GM12878 (cell line): ENCODE measurements at places on chromosomes 2 and 18. TPM values are rescaled to one million over a fixed set of nuclear protein-coding genes. Genes with fewer than 3 reads are reported as not detected.

DNA sequence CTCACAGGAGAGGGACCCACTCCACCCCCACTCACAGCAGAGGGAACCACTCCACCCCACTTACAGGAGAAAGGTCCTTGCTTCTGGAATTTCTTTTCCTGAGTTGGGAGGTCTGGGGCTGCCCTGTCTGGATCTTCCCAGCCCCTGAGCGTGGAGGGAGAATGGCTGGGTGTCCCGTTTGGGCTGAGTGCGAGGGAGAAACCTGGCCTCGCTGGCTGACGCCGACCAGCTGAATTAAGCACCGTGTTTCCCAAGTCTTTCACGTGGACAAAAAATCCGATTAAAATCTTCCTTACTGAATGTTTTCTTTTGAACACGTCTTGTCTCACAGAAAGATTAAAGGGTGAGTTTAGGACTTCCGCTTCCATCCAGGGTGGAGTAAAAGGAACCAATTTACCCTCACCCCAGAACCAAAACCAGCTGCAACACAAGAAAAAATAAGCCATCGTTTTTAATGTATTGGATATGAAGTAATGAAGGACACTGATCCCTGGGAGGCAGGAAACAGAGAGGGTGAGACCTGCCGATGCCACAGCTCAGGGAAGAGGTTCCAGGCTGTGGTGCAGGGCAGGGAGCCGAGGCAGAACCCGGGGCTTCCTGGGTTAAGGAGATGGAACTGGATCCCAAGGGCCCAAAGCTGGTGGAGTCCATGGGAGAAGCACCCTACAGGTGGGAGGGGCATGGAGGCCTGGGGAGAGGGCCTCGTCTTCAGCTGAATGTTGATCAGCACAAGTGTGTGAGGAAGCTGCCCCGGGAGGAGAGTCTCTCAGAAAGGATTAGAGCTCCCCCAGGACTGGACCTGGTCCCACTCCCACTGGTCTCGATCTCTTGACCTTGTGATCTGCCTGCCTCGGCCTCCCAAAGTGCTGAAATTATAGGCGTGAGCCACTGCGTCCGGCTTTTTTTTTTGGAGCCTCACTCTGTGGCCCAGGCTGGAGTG is 60.3 kb downstream of the RTP5 start:
- DNase-seq, result no peak

DNA sequence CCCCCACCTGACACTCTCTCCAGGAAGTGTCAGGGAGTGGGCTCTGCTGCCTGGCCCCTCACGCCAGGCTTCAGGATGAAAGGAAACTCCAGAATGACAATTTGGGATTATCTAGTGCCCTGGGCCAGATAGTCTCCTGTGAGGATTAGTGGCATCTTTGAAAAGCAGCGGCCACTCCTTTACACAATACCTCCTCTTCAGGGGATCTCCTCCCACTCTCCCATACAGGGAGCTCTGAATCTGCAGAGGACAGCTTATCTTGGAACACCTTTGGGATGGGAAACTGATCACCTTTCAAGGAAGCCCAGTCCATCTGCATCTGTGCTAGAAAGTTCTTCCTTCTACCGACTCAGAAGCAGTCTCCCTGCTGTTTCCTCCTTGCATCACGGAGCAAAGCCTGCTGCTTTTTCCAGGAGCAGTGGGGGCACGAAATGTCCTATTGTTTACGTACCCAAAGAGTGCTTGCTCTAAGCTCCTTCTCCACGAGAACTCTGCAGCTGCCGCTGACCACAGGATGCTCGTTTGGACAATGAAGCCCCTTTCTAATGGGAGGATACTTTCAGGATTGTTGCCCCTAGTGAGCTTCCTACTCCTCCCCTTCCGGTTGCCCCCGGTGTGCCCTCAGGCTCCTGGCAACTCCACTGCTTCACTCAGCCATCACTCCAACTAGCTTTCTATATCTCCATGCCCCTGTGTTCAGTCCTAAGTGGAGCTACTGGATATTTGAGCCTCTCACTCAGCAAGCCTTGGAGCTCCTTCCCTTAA is 31.5 kb downstream of the SIX3 start:
- no peak for DNase-seq

GRCh38 chr2:23601301-23601965 is 216.5 kb downstream of the KLHL29 start:
- no peak for DNase-seq

DNA sequence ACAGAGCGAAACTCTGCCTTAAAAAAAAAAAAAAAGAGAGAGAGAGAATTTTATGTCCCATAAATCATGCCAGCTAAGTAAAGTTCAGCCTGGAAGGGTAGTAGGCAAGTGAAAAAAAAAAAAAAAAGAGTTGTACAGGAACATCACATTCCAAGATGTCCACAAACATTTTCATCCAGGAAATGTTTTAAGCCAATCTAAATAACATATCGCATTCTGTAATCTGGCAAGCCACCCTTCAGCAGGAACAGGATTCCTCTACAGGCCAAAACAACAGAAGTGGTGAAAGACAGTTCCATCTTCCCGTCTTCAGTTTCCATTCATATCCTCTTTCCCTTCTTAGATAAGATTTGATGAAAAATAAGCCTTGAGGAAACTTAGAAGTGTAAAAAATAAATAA is 1108.1 kb upstream of the DDX18 start:
- DNase-seq, result no peak

GRCh38 chr2:230938516-230939065 is 13.5 kb upstream of the GPR55 start:
- no peak for DNase-seq

DNA sequence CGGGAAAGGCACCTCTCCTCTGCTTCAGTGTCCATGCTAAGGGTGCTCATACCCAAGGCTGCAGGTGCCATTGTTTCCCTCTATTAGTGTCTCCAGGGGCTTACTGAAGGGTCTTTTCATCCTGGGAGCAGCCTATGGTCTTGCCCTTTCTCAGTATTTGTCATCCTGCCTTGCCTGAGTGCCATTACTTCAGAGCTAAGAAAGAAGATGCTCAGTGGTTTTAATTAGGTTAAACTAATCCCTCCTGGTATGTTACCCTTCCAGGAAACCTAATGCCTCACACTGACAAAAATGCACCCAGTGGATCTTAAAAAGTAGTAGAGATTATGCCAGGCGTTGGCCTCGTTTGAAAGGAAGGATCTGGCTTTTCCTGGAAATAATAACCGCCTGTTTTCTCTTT is 151.4 kb downstream of the LRRTM1 start:
- DNase-seq, result no peak

The MZT2B gene
- 290 and 320 TPM in 2 replicates for polyA plus RNA-seq

The SERPINB4 gene
- polyA plus RNA-seq, result not detected in 2 replicates

The LONRF2 gene
- polyA plus RNA-seq, result 0.01 TPM in 1 of 2 replicates, not detected in the other

The IL36A gene
- not detected in 2 replicates for polyA plus RNA-seq
